ENCODE measurements at places on chromosomes 12 and 14.

DNA sequence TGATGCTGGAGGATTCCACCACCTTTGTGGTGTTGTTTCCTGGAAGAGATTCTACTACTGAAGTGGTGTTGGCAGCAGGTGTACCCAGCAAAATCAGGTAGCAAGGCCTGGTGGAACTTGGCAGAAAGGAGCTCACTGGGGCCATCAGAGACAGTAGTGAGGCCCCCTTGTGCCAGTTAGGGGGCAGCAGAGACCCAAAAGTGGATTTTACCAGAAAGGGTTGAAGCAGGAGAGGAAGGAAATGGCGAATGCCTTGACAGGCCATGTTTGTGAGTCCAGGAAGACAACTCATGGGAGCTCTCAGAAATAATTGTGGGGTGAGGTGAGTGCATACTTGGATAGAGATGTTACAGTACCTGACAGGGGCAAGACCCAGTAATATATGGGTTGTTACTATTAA, 137.7 kb upstream of the FGD4 start:
- no peak for DNase-seq

DNA sequence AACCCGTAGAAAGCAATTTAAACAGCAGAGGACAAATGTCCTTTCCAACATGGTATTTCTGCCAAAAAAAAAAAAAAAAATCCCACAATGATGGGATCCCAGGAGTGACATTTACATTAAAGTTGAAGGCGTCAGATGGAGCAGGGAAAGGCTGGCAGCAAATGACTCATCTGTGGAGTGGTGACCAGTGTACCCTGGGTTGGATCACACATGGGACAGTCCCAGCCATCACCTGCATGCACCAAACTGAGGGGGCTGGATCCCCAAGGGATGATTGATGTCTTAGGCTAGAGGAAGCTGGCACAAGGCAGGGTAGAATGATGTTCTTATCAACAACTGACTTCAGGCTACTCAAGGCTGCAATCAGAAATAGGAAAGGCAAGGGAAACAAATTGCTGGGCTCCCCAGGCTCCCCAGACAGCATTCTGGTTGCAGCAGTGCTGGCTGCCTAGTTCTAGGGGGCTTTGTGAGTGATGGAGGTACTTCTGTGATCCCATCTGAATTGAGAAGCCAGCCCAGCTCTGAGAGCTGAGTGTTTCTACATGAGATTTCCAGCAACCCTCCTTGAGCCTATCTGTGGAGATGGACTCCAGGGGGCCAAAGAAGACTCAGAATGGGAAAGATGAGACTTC, 117.9 kb downstream of the DPF3 start:
- no peak for DNase-seq

- DNase-seq, result no peak
These were observed 17.9 kb downstream of the CIT start for GRCh38 chr12:119859241-119859640.

- DNase-seq, result no peak
These were observed 192.8 kb downstream of the TBX5 start for GRCh38 chr12:114213055-114213581.

DNA sequence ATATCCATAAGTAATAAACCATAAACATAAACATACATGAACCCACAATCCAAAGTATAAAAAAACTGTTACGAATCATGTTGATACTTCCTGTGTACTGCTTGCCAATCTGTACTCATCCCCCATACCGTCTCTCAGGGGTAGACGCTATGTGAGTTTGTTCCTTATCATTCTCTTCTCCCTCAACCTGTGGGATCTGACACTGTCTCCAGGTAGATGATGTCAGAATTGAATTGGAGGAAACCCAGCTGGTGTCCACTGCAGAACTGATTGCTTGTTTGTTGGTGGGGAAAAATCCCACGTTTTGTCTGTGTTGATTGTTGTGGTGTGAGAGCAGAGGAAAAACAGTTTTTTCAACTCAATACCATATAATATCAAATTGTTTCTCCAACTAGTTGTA, 50.8 kb downstream of the C12orf42 start:
- DNase-seq, result no peak

DNA sequence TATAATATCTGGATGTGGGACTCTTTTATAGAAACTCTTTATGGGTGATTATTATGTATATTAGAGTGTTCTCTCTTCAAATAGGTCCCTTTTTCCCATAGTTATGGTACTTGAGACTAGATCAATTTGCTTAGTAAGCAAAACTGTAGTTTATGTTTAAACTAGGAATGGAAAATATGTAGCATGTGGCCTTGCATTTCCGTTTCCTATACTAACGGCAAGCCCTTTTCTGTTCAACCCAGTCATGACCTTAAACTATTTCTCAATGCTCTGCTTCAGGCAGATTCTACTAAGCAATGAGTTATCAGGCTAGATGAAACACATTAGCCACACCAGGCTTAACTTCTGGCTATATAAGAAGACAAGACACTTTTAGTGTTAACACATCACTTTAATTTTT, 84.6 kb downstream of the OTOGL start:
- no peak for DNase-seq

Data from fibroblast of skin of left biceps (primary cell).